Bronchial epithelial cell (primary cell): ENCODE measurements at places on chromosomes 7 and 10. TPM values are rescaled to one million over a fixed set of nuclear protein-coding genes. Genes with fewer than 3 reads are reported as not detected.
A peak's percentile ranks its signal among the peaks of the same experiment; 100 is the strongest.

FAM20C gene
- 1.3 and 2.4 TPM in 2 replicates for total RNA-seq

MOGAT3 gene
- total RNA-seq = not detected in 2 replicates

EBLN1 gene
- not detected in 2 replicates for total RNA-seq

- no peak for DNase-seq
These were observed 21.3 kb upstream of the SPOCK2 start for GRCh38 chr10:72109636-72110157.

- DNase-seq = peak; percentile 4
These were observed 16.5 kb downstream of the AP5Z1 start for GRCh38 chr7:4791738-4792536.

GRCh38 chr7:129845972-129846327, 106.8 kb downstream of the UBE2H start:
- DNase-seq = peak; percentile 92

- DNase-seq = no peak
These were observed 59.6 kb upstream of the SP4 start for GRCh38 chr7:21368317-21368716.

GRCh38 chr10:6200440-6200733, 2.3 kb upstream of the PFKFB3 start:
- no peak for DNase-seq

- no peak for DNase-seq
These were observed 13.5 kb upstream of the ASCC1 start for GRCh38 chr10:72229261-72230251.

- no peak for DNase-seq
These were observed 46.6 kb upstream of the COL1A2 start for GRCh38 chr7:94348142-94348541.

GRCh38 chr10:97805949-97806348, 34.1 kb upstream of the SFRP5 start:
- DNase-seq = no peak
